Stimulated activated CD4-positive, alpha-beta T cell treated with anti-CD3 and anti-CD28 coated beads, Interleukin-1b, Interleukin-23, amount 100 ng/mL, for 1 hour (primary cell): ENCODE measurements at places on chromosomes 5 and 9.

GRCh38 chr5:153485641-153486040, 4.8 kb upstream of the GRIA1 start:
- DNase-seq = no peak

- no peak for DNase-seq
Observed at GRCh38 chr9:74921737-74922136, 31.0 kb downstream of the C9orf40 start.

GRCh38 chr5:156667616-156668015, 182.5 kb upstream of the PPP1R2B start:
- no peak for DNase-seq

GRCh38 chr5:32144378-32145207, 29.5 kb downstream of the GOLPH3 start:
- DNase-seq = no peak

DNA sequence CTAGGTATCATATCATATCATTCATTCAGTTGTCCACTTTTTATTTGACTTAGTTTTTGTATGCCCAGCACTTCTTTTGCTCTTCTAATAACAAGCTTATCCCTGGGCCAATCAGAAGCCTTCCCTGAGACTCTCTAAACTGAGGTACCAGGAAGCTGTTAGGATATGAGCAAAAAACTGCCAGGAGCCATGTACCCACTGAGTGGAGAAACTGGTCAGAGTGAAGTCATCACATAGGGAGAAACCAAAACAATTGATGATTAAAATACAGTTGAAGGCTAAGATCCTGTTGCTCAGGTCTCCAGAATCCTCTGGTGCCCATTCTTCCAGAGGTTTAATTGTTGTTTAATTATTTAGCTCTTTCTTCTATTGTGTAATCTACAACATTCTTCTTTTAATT, 120.2 kb downstream of the KIAA0825 start:
- DNase-seq = no peak

DNA sequence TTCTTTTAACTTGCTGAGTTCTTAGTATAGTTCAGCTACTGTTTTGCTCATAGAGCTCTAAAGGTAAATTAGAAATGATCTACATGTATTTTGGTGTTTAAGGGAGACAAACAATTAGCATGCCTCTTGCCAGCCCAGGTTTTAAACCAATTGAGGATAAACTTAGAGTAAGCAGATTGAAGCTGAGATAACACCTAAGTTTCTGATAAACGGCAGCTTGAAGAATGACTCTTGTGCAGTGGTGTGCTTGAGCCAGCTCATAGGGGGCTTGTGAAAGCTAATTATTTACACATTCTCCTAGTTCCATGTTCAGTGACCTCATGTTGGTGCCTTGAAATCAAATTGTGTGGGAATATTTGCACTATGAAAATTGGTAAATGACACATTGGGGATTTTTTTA, 193.0 kb downstream of the PRR16 start:
- no peak for DNase-seq

DNA sequence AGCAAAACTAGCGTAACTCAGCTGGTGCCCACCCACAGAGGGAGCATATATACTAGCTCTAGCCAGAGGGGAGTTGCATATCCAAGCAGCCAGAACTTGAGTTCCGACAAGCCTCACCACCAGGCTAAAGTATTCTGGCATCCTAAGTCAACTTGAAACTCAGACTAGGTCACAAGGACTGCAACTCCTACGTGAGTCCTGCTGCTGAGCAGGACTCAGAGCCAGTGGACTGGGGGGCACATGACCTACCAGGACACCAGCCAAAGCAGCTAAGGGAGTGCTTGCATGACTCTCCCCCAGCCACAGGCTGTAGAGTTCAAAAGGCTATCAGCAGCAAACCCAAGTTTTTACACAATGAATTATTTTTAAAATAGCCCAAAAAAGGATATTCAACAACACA, 26.1 kb downstream of the SPDL1 start:
- no peak for DNase-seq

GRCh38 chr5:88879724-88880123, 3.3 kb downstream of the MEF2C start:
- DNase-seq = no peak

DNA sequence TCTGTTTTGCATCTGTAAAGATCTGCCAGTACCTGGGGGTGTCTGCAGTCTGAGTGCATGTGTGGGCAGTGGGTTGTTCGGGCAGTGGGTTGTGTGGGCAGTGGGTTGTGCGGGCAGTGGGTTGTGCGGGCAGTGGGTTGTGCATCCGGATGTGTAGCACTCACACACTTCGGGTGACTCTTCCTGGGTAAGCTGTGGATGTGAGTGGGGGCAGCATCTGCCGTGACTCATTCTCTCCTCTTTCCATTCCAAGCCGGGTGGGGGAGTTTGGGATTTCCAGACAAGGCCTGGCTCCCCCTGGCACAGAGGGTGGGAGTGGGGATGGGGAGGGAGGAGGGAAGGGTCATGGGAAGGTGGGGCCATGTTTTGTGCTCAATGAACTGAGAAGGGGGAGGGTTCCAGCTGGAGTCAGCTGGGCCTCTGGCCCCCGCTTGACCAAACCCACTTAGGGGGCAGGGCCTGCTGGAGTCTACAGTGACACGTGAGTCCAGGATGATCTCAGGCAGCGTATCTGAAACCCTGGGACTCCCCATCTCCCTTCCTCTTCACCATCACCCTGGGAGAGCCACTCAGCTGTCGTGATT, 8.3 kb downstream of the CRB2 start:
- no peak for DNase-seq

DNA sequence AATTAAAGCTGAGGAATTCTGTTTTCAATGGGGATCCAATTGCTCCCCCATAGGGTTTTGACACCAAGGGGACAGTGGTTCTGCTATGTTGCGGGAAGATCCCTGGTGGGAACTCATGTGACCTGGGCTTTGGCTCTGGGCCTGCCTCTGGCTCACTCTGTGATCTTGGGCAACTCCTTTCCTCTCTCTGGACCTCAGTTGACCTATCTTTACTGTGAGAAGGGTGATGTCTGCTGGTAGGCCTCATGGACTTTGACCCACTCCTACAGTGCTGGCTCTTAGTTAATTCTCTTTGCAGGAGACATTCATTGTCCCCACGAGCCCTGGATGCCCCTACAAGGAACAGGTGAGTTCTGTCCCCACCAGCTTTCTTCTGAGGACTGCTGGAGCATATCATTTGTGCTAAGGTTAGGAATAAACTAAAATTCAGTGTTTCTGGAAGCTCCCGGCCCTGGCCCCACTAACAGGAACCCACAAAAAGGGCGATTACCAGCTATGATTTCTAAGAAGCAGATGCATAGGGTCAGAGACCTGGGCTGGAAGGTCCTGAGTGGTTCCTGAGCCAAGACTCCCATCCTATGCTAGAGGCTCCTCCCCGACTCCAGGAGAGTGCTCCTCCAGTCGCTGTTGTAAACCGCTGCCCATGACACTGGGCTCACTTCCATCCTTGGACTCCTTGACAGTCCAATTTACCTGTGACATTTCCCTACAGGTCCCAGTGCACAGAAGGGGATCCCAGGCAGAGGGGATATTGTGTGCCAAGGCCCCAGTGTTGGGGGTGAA, 218.3 kb downstream of the PAX5 start:
- DNase-seq = no peak

GRCh38 chr5:155905364-155905763, 421.6 kb upstream of the SGCD start:
- DNase-seq = no peak

GRCh38 chr5:160262151-160263074, 33.1 kb downstream of the FABP6 start:
- no peak for DNase-seq

GRCh38 chr9:129451669-129452068, 169.2 kb downstream of the C9orf50 start:
- DNase-seq = no peak

DNA sequence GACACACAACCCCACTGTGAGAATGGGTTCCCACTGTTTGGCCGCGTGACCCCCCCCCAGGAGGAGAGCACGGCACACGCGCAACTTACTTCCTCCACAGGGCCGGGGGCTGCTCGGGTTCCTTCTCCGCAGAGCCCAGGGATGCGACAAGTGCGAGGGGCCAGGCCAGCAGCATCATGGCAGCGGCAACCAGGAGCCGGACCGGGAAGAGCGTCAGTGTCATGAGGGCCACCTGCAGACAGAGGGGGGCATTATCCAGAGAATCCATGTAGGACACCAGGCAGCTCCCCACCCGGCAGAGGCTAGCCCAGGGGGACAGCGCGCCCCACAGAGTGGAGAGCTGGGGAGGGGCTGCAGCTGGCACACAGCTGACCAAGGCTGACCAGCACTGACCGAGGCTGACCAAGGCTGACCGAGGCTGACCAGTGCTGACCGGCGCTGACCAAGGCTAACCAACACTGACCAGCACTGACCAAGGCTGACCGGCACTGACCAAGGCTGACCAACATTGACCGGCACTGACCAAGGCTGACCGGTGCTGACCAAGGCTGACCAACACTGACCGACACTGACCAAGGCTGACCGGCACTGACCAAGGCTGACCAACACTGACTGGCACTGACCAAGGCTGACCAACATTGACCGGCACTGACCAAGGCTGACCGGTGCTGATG, 22.3 kb downstream of the LPCAT1 start:
- DNase-seq = no peak

DNA sequence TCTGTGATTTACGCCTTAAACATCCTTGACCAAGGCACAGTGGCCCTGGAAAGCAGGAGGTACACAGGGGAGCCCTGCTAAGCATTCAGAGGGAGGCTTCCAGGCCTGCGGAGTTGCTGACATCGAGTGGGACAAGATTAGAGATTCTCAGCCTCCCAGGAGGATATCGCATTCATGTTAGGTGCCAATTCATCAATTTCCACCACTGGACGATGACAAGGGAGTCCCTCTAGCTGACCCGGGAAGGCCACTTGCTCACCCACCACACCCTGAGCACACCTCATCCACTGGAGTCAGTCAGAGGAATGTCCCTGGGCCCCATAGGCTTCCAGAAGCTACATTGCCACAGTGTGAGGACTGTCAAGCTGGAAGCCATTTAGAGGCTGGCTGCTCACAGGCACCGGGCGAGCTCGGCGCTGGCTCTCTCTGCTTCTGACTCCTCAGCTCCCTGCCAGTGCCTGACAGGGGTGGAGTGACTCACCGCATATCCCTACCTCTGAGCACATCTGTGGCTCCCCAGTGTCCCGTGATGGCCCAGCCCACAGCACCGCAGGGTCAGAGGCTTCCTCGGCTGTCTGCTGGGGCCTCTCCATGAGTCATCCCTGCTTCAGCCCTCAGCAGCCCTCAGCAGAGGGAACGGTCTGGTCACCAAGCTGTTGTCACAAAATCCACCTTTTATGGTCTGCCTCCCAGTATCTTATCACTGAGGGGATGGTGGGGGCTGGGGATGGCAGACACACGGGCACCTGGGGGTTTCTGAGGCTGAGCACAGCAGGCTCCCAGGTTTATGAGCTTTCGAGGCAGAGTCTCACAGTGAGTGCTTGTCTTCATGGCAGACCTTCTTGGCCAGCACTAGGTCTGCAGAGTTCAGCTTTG, 117.5 kb downstream of the ZNF608 start:
- DNase-seq = no peak

DNA sequence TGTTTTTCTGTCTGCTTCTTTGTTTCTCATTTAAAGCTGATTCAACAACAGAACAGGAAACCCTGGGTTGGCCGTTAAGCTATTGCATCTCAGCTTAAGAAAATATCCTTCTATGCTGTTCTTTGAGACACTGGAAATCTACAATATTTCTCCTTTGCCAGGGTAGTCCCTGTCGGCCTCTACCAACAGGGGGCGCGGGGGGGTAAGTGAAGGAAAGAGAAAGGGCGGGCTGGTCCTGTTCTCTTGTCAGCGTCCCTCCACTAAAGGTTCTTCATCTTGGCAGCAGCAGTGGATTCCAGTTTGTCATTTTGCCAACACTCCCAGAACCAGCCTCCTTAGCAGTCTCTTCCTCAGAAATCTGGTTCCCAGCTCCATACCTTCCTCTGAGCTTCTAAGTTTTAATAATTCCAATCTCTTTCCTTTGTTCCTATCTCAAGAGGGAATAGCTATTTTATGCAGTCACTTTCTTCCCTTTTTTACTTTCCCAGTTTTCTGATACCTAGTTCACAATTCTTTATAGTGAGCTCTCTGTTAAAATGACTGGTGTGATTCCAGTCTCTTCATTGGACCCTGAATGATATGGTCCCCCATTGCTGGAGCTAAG, 222.3 kb downstream of the GLIS3 start:
- DNase-seq = no peak

DNA sequence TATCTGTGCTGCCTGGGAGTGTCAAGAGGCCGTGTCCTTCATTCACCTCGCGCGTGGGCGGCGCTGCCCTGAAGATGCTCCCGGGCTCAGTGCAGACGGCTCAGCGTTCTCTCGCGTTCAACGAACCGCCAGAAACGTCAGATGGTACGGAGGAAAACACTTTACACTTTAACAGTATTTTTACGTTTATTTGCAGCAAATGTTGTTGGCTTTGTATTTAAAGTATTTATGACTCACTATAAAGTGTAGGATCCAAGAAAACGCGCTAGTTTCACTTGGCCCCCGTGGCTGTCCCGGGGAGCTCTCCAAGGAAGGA, 544 bp upstream of the ERCC6L2 start:
- peak; percentile 13 for DNase-seq

- no peak for DNase-seq
Observed at GRCh38 chr5:68418201-68418600, 202.6 kb downstream of the PIK3R1 start.

GRCh38 chr9:129558551-129559505, 62.1 kb downstream of the C9orf50 start:
- DNase-seq = no peak

- no peak for DNase-seq
Observed at GRCh38 chr5:54230936-54231685, 79.3 kb downstream of the ARL15 start.

DNA sequence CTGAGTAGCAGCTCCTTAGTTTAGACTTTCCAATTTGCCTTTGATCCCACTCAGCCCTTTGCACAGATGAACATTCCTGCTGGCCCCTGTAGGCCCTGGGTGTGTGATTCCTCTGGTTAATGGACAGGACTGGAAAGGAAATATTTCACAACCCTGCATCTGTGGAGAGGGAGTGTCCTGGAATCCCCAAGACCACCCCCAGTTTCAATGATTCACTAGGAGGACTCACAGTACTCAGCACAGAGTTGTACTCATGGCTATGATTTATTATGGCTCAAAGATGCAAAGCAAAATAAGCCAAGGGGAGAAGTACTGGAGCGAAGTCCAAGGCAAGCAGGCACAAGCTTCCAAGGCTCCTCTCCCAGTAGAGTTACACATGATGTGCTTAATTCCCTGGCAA, 42.4 kb upstream of the TJP2 start:
- DNase-seq = no peak

GRCh38 chr5:176660860-176661641, 13.8 kb downstream of the TSPAN17 start:
- DNase-seq = peak; percentile 56

- no peak for DNase-seq
Observed at GRCh38 chr5:14143841-14144585, 871 bp downstream of the TRIO start.

DNA sequence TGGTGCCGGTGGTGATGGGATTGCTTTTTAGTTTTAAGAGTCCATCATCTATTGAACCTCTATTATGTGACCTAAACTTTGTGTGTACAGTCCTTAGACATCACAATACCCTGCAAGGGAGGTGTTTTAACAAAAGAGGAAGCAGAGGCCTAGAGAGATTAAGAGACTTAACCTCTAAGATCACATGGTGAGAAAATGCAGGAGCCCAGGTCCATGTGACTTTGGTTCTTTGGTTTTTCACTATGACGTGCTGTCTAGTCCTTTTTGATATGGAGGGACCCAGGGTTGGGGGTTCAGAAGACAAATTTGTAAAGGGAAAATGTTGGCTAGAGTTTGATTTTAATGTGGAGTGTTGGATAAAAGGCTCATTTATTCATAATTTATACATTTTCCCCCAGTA, 34.1 kb upstream of the TRMT10B start:
- DNase-seq = no peak
